Fibroblast of skin of scalp (primary cell): ENCODE measurements at places on chromosomes 4 and X.

DNA sequence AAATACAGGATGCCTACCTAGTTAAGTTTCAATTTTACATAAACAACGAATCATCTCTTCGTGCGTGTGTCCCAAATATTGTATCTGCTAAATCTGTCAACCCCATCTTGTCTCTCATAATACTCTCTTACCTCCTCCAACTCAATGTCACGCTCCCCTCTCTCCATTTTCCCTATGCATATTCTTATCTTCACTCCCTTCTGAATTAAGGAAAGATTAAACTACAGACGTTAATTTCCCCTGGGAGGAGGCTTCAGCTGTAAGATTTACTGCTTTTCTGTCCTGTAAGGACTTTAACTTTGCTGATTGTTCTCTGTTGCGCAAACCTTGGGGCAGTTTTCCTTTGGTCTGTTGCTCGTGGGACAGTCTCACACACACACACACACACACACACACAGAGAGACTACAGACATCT, 455 bp upstream of the ABCB7 start:
- DNase-seq = peak; percentile 8

DNA sequence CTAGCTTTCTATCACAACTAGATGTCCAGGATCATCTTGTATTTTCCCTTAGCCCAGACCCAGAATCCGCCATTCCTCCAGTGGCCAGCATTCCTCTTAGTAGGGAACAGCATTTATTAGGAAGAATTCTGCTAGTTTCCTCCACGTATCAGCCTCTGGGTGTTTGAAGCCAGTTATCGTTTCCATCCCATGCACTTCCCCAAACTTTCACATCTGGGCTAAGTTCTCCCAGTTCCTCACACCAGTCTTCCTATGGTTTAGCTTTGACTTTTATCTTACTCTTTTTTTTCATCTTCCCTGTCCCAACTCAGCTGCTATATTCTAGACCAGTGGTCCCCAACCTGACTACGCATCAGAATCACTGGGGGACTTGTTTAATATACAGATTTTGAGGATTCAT, 53.5 kb upstream of the PRSS48 start:
- no peak for DNase-seq

GRCh38 chr4:89173336-89174090, 62.2 kb downstream of the TIGD2 start:
- DNase-seq = no peak

DNA sequence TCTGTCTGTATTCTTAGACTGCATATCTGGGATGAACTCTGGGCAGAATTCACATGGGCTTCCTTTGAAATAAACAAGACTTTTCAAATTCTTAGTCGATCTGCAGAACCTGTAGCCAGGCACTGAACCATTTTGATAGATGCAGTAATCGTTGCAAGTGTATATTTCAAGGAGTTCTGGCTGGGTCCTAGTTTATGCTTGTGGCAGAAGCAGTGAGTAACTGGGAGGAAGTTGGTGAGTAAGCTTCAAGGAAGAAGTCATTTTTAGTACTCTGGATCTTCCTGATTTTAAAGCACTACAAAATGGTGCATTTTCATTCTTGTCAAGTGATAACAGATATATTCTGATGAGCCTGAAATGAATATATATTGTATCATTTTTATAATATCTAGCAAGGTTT, 9.5 kb downstream of the HPRT1 start:
- DNase-seq = peak; percentile 8

DNA sequence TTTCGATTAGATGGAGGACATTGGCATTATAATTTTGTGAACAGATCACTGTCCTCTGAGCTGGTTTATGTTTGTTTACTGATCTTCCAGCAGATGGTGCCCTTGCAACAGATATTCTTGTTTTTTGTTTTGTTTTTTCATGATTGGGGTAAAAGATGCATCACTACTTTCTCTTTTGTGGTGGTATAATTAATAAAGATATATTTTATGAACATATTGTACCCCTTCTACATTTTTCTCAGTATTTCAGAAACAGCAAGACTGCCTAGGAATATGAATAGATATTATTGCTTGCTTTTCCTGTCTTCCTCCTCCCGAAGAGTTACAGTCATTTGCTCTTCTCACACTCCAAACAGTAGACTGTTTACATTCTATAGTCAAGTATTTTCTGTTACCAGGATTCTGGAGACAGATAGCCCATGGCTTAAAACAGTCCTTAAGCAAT, 905.2 kb downstream of the TRAM1L1 start:
- peak; percentile 15 for DNase-seq

DNA sequence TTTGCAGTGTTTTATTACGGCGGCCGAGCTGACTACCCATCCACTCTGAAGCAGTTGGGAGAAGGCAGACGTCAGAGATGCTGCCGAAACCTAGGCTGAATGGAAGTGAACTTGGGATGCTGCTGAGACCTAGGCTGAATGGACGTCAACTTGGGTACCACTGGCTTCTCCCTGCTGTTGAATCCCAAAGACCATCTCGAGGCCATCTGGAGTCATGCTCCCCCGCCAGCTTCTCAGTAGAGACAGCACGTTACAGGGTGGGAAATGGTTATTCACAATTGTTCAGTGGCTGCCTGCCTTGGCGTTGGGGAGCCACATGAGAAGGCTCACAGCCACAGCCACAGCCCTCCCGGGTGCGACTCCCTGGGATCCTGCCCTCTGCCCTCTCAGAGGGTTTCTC, 40.9 kb downstream of the P2RY8 start:
- DNase-seq = no peak

GRCh38 chr4:2132438-2132837, 73.3 kb downstream of the NAT8L start:
- DNase-seq = no peak

DNA sequence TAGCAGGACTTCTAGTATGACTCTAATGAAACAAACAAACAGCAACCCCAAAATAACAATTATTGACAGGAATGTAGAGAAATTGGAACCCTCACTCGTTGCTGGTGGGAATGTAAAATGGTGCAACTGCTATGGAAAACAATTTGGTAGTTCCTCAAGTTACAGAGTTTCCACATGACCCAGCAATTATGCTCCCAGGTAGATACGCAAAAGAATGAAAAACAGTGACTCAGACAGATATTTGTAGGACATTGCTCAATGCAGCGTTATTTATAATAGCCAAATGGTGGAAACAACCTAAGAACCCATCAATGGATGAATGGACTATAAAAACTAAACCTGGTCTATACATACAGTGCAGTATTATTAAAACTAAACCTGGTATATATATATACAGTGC, 646.1 kb upstream of the FRG1 start:
- no peak for DNase-seq

DNA sequence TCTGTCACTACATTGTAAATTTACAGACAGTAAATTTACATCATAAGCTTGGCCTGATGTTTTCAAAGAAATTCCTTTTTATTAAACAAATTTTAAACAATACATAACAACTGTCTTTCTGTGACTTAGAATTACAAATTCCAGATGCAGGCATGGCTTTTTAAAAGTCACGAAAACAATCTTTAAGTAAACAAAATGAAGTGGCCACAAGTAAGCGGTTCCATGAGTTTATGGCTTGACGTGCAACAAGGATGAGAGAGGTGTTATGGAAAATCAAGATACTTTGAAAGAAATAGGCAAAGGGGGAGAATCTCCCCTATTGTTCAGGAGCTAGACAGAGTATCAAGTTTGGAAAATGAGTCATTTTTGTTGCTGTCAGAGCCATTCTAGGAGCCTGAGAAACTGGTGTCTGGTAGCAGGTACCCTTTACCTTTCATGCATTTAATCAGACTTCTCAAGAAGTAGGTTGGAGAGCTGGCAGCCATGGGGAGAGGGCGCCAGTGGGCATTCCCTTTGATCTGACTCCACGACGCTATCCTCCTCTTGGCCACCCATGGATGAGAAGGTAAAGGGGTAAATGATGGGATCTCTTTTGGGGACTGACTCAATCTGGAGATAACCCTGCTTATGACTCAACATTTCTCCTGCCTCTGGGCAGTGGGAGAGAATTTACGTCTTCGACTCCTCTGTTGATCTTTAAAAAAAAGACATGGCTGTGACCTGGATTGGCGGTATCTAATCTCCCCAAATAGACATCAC, 217.2 kb downstream of the SPRY1 start:
- DNase-seq = peak; percentile 8

DNA sequence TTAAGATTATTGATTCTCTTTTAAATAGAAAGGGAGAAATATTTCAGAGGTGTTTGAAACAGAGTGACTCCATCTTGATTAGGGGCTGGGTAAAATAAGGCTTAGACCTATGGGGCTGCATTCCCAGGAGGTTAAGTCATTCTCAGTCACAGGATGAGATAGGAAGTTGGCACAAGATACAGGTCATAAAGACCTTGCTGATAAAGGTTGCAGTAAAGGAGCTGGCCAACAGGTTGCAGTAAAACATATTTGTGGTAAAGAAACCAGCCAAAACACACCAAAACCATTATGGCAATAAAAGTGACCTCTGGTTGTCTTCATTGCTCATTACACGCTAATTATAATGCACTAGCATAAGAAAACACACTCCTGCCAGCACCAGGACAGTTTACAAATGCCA, 165.0 kb downstream of the SPIN4 start:
- no peak for DNase-seq

DNA sequence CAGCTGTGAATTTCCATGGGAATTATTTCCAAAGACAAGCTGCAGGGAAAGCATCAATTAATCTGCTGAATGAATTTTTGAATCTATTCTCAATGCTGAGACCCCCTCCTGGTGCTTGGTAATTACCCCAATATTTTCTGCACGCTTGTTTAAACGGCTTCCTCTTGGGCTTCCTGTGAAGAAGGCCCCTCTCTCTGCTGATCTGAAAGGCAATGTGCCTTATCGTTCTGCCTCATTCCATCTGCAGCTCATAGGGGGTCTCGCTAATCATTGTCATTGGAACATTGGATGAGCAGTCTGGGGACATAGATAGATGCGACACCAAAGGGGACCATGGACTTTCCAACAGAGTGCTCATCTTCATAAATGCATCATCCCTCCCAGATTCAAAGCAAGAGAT, 851.6 kb downstream of the PDHA2 start:
- DNase-seq = no peak

GRCh38 chr4:156888762-156889161, 82.8 kb downstream of the PDGFC start:
- DNase-seq = peak; percentile 72

DNA sequence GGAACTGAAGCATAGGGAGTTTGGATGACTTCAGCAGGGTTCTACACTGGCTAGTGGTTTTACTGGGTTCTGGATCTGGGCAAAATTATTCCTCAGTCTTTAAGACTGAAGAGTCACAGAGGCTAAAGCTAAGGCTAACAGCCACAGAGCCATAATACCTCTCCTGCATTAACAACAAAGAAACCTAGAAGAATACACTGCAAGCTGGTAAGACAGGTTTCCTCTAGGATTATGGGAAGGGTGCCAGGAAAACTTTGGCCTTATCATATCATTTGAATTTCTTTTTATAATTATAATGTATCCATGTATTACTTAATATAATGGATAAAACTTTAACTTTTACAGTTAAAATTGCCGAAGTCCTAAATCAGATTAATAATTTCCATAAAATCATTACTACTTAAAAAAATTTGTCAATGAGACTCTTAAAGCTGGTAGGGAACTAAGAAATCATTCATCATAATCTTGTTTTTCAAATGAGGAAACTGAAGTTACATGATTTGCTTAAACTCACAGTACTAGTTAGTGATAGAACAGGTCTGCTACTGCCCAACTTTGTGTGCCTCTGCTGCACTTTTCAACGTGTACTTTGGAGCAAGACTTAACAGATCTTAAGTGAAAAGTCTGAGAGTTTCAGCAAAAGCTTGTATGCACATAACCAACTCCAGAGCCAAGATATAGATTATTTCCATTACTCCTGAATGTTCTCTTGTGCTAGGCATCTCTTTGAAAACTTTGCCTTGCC, 24.2 kb upstream of the PGRMC2 start:
- no peak for DNase-seq
